ENCODE measurements at places on chromosomes 7 and 10. TPM values are rescaled to one million over a fixed set of nuclear protein-coding genes. Genes with fewer than 3 reads are reported as not detected.

Gene DDIT4
- total RNA-seq: 294 TPM

Gene SPDYE2
- total RNA-seq: not detected

Gene HGF
- total RNA-seq: not detected

Gene GSDME
- 9.4 TPM for total RNA-seq

Gene LBX1
- total RNA-seq: not detected

Gene NPM3
- total RNA-seq: 51.5 TPM

Gene HABP2
- total RNA-seq: 1.0 TPM

Gene CHN2
- 9.7 TPM for total RNA-seq

Gene PRRT4
- not detected for total RNA-seq

Gene PPRC1
- 49.3 TPM for total RNA-seq

Gene FAM171A1
- total RNA-seq: 2.6 TPM

Gene ACHE
- total RNA-seq: 11.3 TPM

Gene SFRP5
- total RNA-seq: 0.20 TPM

Gene PRXL2A
- 67.2 TPM for total RNA-seq

Gene FAS
- total RNA-seq: 3.1 TPM

Gene CYP26A1
- 2.1 TPM for total RNA-seq

Gene ZC3HAV1
- 101 TPM for total RNA-seq

Gene PLEKHS1
- total RNA-seq: 13.8 TPM

Gene SLC39A12
- total RNA-seq: not detected

Gene TCAF2
- total RNA-seq: 0.52 TPM

Gene IFRD1
- total RNA-seq: 44.6 TPM

Gene PON3
- total RNA-seq: 6.5 TPM

Gene ETV1
- total RNA-seq: 45.9 TPM

Gene COL13A1
- 0.24 TPM for total RNA-seq

Gene NRBF2
- total RNA-seq: 24.9 TPM

Gene MRC1
- total RNA-seq: not detected

Gene ANLN
- total RNA-seq: 207 TPM

Data from Calu3 (cell line).